ENCODE measurements at places on chromosomes 4 and X.

DNA sequence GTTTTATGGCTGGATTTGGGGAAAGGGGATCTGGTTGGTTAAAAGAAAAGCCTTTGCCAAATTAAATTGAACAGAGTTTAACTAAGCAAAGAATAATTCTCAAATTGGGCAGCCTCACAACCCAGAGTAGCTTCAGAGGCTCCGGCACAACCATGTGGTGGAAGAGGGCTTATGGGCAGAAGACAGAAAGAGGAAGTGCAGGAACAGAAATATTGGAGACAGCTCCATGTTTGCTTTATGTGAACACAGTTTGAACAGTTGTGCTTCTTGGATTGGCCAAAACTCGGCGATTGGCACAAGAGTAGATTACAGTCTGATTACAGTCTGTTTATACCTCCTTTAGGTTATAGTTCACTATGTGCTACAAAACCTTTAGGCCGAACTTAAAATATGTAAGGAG is 562.7 kb downstream of the TRIML1 start:
- no peak for DNase-seq

DNA sequence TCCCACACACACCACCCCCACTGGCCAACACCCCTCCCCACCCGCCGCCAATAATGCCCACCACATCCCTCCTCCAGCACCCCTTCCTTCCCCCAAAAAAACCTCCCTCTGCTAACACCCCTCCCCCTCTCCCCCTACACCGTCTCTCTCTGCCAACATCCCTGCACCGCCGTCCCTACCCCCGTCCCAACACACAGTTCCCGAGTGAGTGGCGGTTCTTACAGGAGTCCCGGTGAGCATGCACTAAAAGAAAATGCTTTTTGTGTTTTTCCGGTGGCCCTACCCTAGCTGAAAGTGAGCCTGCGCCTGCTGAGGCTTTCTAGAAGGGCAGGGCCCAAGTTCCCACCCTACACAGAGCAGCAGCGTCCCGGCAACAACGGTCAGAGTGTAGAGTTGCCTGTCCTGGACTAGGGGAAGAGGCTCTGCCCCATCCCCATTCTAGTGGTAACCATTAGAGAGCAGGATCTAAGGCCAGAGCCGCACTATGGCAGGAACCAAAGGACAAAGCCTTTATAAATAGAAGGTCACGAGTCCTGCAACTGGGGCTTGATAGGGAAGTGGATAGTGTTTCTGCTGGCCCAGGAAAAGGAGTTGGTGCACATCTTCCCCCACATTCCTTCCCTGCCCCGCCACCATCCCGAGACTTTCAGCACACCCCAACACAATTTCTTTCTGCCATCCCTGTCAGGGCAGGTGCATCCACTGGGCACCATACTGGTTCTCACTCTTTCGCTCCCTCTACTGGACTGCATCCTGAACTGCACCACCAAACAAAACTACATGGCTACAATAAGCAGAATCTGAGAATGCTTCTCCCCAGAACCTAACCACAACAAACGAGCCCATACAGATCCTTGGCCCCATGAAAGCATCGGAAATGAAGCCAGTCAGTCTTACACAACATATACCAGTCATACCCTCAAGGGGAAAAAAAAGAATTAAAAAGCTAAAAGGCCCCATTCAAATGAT is 78.1 kb upstream of the PAGE3 start:
- no peak for DNase-seq

DNA sequence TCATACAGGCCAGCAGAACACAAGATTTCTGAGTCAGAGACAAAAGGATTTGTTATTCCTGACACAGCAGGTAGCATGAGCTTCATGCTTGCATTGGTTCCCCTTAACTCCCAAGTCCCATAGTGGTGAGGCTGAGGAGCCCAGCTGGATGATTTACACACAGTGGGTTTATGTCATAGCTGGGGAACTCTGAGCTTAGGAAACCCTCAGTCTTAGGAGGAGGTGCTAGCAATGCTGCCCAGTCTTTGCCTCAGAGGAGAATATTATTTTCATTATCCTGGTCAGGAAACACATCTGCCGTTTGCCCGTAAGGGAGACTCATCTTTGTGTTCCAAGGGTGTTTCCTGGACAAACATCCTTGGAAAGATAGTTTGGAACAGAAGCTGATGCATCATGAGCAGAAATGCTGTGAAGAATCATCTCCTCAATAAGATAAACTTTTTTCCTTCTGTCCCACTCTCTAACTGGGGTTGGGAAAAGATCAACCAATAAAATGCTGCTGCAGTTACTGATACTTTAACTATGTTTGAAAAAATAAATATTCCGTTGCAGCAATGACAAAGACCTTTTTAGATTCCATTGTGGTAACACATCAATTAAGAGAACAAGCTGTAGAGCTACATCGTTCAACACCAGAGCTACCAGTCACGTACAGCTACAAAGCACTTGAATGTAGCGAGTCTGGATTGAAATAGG is 146.8 kb downstream of the DCLK2 start:
- no peak for DNase-seq

- DNase-seq = no peak
These were observed 358.6 kb upstream of the NOCT start for GRCh38 chr4:138656990-138657389.

DNA sequence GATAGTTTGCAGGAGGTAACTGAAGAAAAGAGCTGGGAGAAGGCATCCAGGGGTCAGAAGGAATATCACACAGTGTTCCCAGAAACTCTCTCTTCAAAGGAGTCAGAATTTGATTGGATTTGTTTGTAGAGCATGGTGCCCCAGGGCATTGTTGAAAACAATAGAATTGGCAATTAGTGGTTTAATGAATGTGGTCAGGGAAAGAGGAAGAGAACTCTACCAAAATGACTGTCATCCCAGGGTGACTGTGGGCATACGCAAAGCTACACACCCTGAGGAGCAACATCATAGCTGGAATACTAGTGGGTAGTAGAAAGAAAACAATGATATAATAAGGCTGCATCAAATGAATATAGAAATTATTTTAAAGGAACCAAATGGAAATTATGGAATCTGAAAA is 21.5 kb downstream of the TNIP2 start:
- DNase-seq = no peak

GRCh38 chrX:47658301-47658683 is 688 bp downstream of the UXT start:
- no peak for DNase-seq

DNA sequence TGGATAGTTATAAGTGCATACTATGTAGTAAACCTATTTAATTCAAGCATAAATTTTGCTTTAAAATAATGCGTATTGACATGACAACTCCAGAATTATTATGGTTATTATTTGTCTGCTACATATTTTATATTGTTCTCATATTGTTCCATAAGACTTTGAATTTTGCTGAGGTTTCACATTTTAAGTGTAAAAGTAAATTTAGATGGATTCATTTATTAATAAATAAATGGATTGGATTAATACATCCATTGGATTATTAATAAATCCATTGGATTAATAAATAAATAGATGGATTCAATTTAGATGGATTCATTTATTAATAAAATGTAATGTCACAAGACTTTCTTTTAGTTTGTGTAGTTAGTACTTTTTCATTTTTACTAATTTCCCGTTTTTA is 1768.0 kb upstream of the PCDH10 start:
- no peak for DNase-seq

DNA sequence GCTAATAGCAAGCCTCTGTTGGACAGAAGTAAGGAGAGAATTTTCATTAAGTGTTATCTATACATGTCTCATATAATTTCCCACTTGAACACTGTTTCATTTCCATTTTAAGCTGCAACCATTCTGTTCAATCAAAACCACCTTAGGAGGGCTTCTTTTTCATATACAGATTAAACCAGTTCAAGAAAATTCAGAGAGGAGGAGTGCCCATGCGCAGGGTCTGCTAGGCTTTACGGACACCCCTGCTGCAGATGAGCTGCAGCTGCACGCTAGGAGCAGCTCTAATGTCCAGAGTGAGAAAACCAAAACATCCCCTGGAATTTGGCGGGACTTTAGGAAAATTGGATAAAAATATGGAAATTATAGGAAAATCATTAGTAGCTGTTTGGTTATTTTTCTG is 541.0 kb downstream of the SPRY1 start:
- DNase-seq = no peak

GRCh38 chrX:152637649-152638442 is at the start of gene GABRQ:
GABRQ (plus strand) TSS chrX:152637895; CDS start chrX:152638203, 308 bp downstream.
- DNase-seq = no peak

- DNase-seq = no peak
These were observed 55.3 kb upstream of the RAPGEF2 start for GRCh38 chr4:159047478-159048165.

- DNase-seq = peak; percentile 23
These were observed 280.5 kb downstream of the FBXW7 start for GRCh38 chr4:152255437-152255836.

- DNase-seq = no peak
These were observed 721 bp downstream of the FAM184B start for GRCh38 chr4:17780501-17781299.

GRCh38 chr4:145153904-145154298 is 26.5 kb downstream of the OTUD4 start:
- no peak for DNase-seq

DNA sequence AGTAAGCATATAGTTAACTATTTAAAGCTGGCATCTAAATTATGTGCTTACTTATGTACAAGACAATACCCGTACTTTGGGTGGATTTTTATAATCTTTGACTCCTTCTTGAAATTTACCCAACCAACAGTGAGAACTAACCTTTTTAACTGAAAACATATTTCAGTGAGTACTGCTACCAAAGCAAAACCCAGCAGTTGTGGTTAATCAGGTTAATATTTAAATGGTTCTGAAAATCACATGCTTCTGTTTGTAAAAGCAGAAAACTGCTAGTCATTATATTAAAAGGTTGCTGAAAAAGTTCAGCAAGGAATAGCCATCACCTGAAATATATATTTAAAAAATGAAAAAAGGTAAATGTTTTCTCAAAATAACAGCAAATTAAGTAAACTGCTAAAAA is 20.0 kb downstream of the UBE2D3 start:
- no peak for DNase-seq

GRCh38 chr4:123653236-123653635 is 256.6 kb downstream of the SPRY1 start:
- no peak for DNase-seq

- no peak for DNase-seq
These were observed 188.9 kb downstream of the ASMT start for GRCh38 chrX:1803741-1804140.

DNA sequence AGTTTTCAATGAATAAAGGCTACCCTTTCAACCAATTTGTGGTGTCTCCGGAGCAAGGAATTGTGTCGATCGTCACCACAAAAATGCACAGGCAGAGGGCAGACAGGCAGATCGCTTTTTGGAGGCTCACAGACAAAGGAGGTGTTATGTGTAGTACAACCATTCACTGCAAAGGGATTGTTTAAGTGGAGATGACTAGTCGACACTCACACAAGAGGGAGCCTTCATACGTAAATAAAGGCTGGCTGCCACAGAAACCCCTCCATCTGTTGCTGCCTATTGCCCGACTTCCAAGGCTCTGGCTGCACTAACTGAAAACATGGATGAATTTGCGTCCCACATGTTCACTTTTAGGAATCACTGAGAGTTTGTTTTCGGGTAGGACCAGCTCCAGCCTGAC is 281.1 kb downstream of the NKX6-1 start:
- no peak for DNase-seq

- DNase-seq = no peak
These were observed 188.1 kb downstream of the ADAM29 start for GRCh38 chr4:175106301-175106700.

DNA sequence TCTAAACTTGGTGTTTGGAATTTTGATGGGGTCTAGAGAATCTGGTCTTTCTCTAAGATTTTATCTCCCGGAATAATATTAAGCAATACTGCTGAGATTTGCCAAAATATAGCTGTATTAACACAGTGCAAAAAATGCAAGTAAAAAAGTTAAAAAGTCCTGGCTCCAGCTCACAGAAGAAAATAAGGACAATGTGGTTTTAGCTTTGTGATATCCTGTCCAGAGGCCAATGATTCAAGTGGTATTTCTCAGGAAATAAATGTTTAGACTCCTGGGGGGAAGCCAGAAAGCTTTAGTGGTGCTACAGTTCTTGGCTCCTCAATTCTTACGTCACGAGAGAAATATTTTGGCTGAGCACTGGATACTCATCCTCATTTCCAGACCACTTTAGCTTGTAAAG is 40.9 kb upstream of the IL13RA2 start:
- no peak for DNase-seq

- no peak for DNase-seq
These were observed 156.5 kb downstream of the WDFY3 start for GRCh38 chr4:84809946-84810345.

DNA sequence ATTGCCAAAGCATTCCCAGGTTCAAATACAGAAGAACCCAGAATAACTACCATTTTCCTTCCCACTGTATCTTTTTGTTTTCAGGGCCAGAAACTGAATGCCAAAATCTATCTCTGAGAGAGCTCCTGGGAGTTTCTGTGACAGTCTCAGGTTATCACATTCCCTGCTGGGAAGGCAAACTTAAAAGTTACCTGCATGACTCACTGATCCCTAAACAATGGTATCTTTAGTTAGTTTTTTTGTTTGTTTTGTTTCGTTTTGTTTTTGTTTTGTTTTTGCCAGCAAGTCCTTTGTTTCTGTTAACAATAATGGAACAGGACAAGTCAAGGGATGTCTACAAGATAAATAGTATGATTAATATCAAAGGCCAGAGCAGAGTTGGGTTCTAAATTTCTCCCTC is 34.3 kb downstream of the PAPSS1 start:
- no peak for DNase-seq

GRCh38 chr4:41148931-41149330 is 65.4 kb downstream of the APBB2 start:
- no peak for DNase-seq

DNA sequence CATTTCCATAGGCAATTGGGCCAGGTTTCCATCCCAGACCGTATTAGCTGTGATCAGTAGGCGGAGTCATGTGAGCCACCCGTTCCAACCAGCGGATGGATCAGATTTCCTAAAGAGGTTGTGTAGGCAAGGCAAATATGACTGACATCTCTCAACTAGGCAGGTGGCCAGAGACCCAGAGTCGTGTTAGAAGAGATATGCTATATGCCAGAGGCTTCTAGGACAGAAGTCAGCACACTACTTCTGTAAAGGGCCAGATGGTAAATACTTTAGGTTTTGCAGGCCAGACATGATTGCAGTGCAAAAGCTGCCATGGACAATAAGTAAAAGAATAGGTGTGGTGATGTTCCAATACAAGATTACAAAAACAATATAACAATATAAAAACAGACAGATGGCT is 788.4 kb downstream of the RPA4 start:
- no peak for DNase-seq

GRCh38 chrX:20135944-20136343 is 5.7 kb downstream of the EIF1AX start:
- DNase-seq = no peak
